ENCODE measurements at places on chromosomes 4 and X.
A peak's percentile ranks its signal among the peaks of the same experiment; 100 is the strongest.

GRCh38 chr4:150010525-150011126, 67.6 kb upstream of the DCLK2 start:
- peak; percentile 67 for DNase-seq

GRCh38 chrX:70183091-70183490, 5.8 kb downstream of the DGAT2L6 start:
- no peak for DNase-seq

DNA sequence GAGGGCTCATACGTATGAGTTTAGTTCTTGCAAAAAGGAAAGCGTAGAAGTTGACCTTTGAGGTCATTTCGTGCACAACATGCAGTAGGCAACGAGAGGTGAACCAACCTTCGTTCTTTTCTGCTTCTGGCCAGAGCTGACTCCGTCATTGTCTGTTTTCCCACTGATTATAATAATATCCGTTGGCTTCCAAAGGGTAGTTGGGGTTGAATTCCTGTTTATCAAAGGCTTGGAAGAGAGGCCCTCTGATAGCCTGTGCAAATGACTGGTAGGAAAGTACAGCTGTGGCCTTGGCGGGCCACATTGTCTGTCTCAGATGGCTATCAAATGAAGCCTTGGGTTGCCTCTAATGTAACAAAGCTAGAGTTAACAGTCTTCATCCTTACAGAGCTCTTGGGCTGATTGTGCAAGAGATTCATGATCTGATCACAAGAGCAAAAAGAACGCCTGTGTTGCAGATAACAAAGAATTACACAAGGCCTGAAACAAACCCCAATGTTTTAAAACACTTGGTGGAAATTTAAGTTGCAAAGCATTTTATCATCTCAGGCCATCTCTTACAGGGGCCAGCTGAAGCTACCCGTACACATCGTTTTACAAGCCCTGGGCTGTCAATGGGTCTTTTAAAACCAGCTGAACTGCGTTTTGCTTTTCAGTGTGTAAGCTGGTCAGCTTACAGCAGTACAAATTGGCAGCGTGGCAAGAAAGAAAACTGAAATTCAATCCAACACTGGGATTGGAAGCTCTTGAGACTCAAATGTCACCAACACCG, 46.1 kb upstream of the FAM9C start:
- peak; percentile 31 for DNase-seq

DNA sequence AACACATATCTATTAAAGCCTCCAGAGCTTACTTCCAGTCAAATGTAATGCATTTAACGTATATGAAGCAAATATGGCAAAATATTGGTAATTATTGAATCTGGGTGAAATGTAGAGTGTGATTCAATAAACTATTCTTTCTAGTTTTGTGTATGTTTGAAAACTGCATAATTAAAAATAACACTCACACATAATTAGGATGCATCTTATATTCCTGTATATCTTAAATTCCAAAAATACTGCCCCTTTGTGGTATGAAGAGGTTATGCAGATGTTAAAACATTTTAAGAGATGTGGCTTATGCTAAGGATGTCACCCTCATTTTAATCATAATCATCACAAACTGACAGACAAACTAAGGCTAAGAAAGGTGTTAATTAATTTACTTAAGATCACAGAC, 182.9 kb downstream of the COX18 start:
- DNase-seq, result peak; percentile 27

- no peak for DNase-seq
These were observed 37.6 kb upstream of the GLRA2 start for GRCh38 chrX:14491689-14492088.

DNA sequence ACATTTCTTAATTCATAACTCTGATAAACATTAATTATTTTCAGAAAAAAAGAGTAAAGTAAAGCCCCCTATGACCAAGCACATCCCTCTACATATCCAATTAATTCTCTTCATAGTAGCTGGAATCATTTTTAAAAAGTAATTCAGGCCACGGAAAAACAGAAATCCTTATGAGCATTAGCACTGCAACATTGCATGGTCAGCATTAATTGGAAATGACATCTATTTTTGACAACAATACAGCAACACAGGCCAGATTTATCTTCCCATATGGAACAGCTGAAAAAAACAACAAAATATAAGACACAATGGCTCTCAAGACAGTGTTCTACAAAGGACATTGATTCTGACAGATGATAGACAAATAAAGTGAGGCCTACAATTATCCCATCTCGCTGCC, 236.6 kb downstream of the TMA16 start:
- no peak for DNase-seq

- DNase-seq, result peak; percentile 55
These were observed 3.2 kb downstream of the PCDH7 start for GRCh38 chr4:30723201-30723955.

DNA sequence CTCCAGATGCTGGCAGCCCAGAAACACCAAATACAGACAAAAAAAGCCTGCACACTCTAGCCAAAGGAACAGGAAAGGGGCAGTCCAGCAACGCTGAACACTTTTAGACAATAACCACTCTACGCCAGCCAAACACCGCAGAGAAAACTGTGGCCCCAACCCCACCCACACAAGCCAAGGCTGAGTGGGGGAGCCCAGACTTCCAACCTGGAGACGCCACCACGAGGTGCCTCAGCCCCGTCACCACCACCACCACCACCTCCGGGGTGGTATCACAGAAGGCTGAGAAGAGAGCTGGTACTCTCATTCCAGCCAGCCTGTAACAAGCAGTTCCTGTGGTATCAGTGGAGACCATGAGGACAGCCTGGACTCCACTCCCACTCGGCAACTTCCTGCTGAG, 22.8 kb downstream of the MEPE start:
- no peak for DNase-seq

DNA sequence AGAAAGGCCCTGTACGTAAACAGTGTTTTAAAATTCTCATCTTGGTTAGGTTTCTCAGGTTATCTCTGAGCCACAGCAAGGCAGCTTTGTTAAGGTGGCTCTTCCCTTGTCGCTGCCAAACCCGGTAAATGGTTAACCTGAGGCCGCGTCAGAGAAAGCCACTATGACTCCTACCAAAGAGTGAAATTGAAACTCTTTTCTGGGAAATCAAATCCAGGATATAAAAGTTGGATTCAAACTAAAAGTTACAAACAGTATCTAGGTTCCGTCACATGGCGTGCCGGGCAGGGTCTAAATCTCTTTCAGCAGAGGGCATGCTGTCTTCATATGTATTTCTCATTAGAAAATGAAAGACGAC, 433 bp downstream of the MMAA start:
- no peak for DNase-seq

GRCh38 chr4:26076000-26076587, 162.1 kb downstream of the SMIM20 start:
- no peak for DNase-seq

- DNase-seq, result no peak
These were observed 106.2 kb downstream of the MAML3 start for GRCh38 chr4:140047786-140048185.

DNA sequence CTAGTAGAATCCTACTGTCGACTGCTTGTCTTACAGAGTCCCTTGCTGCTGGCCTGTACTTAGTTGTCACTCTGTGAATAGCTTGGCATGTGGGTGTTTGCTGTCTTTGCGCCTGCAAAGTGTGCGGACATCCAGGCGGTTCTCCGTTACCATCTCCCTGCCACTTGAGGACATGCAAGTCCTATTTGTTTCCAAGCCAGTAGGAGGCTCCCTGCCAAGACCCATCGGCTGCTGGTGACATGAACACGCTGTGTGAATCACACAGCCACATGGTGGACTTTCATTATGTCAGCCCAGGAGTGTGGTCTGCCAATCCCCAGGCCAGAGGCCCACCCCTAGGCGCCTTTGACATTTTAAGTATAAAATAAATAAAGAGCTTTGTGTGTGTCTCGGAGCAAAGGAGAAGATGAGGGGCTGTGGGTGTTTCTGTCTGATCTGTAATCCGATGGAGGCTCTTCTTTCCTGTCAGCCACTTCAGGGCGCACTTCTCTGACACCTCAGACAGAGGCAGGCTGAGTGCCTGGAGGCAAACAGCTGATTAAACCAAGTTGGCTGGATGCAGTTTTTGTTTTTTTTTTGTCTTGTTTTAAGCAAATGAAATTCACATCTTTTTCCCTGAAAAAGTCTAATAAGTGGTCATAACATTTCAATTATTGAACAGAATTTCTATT, 51.5 kb downstream of the ALPK1 start:
- peak; percentile 92 for DNase-seq

GRCh38 chr4:85669204-85669603, 194.3 kb downstream of the ARHGAP24 start:
- no peak for DNase-seq

DNA sequence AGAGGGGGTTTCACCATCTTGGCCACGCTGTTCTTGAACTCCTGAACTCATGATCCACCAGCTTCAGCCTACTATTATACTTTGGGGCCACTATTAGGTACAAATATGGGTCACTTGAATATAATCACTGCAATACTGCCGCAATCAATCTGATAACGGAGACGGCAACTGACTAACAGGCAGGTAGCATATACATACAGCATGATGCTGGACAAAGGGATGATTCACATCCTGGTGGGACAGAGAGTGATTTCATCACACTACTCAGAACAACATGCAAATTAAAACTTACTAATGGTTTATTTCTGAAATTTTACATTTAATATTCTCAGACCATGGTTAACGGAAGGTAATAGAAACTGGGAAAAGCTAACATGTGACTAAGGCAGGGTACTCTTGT, 10.9 kb downstream of the LRBA start:
- DNase-seq, result no peak

DNA sequence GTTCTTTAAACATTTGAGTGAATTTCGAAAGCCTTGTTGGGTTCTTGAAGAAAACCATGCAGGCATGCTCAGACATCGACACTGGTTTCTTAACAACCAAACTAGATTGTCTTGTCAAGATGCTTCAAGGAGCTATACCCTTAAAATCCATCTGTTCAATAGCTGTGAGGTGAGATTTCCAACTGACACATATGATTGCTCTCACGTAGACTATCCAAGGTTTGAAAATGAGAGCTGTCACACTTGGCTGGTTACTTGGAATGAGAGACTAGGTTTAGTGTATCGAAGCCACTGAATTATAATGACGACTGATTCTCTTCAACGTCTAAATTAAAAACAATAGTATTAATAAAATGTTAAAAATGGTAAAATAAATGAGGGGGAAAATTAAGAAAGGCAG, 2725.5 kb downstream of the ARAP2 start:
- no peak for DNase-seq

DNA sequence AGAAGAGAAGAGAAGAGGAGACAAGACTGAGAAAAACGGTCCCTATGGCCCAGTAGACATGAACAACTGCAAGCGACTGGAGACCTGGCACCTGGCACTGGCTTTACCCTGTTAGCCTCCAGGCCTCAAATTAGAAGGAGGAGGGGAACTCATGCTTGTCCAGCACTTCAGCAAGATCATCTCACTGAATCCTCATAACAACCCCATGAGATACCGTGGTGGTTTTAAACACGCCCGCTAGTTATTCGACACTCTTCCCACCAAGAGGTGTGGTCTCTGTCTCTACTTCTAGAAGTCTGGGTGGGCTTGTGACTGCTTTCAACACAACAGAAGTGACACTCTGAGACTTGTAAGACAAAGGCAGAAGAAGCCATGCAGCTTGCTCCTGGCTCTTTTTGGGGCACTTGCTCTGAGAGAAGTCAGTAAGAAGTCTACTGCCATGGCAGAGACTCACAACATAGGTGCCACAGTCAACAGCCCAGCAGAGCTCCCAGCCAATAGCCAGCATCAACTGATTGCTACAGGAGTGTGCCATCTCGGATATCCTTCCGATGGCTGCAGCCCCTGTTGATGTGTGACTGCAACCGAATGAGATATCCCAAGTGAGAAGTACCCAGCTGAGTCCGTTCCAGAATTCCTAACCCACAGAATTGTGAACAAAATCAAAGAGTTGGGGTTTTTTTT, 34.0 kb upstream of the BCOR start:
- DNase-seq, result peak; percentile 9

DNA sequence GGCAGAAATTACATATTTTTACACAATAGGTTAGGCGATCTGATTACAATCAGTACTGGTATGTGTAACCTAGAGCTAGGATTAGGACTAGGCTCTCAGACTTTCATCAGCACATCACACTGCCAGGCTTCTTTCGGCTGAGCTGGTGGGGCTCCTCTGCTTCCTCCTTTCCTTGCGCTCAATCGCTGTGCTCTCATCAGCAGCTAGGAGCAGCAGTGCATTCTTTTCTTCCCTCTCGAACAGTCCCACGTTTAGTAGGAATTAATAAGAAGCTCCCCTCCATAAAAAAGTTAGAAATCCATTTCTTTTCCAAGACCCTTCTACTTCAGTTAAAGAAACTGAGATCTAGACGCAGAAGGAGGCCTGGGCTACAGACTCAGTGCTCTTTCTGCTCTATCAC, 350.4 kb downstream of the SPRY1 start:
- peak; percentile 20 for DNase-seq

DNA sequence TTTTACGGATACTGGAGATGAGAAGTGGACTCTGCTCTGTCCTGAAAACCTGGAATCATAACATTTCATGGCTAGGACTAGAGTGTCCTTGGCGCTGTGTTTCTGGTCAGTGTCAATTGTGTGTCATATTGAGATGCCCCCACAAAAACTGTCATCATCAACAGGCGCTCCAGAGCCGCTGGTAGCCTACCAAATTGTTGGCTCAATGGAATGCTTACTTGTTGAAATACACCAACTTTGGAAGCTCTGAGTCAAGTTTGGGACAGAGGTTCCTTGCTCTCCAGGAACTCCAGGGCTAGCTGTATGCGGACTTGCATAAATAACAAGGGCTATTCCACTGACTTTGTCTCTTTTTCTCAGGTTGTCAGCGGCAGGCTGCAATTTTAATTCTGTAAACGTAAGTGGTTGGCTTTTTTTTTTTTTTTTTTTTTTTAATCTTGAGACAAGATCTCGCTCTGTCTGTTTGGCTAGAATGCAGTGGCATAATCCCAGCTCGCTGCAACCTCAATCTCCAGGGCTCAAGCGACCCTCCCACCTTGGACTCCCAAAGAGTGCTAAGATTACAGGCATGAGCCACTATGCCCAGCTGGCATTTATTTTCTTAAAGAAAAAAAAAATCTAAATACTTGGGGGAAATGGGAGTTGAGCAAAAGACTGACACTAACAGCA, 871 bp upstream of the HPGD start:
- DNase-seq, result no peak

- DNase-seq, result no peak
These were observed 7.0 kb upstream of the ZNF827 start for GRCh38 chr4:145945431-145946155.

GRCh38 chr4:169988252-169988651, 37.9 kb downstream of the MFAP3L start:
- no peak for DNase-seq

DNA sequence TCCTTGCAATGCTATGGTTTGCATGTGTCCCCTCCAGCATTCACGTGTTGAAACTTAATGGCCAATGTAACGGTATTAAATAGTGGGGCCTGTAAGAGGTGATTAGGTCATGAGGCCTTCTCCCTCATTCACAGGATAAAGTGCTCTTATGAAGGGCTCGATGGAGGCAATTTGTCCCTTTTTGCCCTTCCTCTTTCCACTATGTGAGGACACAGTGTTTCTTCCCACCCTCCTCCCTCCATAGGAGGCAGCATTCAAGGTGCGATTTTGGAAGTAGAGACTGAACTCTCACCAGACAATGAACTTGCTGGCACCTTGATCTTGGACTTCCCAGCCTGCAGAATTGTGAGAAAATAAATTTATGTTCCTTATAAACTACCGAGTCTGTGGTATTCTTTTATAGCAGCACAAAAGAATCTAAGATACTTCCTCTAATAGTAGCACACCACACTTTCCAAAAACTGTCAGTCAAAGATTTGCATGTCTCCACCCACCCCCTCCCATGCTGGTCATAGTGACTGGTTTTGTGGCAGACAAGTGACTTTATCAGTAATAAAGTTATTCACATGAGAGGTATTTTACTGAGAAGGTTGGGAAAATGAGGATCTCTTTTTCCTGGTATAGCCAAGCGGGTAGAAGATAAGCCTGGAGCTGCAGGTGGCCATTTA, 113.5 kb upstream of the TTC29 start:
- DNase-seq, result no peak
